ENCODE measurements at places on chromosomes 16 and 17. TPM values are rescaled to one million over a fixed set of nuclear protein-coding genes. Genes with fewer than 3 reads are reported as not detected.

DNA sequence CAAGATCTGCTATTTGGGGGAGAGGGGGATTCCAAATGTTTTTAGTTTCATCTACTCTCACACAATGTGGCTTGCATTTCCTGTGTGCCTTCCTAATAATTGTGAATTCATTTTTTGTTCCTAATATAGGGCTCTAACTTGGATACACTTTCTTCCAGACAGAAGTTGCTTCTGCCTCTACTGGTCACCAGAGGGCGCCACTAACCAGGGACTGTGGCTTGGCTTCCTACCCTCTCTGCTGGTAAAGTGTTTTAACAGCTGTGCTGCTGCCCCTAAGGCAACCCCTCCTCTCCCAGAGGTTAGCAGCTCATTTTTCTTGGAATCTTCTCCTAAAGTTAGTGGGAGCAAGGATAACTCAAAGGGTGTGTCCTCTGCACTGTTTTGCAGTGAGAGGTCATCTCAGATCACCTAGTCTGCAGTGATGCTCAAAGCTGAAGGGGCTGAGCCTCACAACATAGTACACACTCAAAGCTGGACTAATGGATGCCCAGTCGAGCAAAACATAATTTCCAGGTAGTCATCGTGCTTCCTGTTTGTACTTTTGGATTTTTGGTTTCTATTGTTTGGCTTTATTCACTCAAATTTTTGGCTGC, 5.0 kb upstream of the PRSS54 start:
- H3K27ac ChIP-seq, result no peak overlapping the region
- H3K4me3 ChIP-seq, result no peak overlapping the region
- no peaks in the 10 kb centered on the region for H3K36me3 ChIP-seq

GRCh38 chr16:4775005-4775404, 8.0 kb upstream of the ZNF500 start:
- H3K36me3 ChIP-seq, result no peaks in the 10 kb centered on the region
- no peaks in the 10 kb centered on the region for H3K4me1 ChIP-seq
- no peak for DNase-seq
- no peak overlapping the region for H3K27ac ChIP-seq

DNA sequence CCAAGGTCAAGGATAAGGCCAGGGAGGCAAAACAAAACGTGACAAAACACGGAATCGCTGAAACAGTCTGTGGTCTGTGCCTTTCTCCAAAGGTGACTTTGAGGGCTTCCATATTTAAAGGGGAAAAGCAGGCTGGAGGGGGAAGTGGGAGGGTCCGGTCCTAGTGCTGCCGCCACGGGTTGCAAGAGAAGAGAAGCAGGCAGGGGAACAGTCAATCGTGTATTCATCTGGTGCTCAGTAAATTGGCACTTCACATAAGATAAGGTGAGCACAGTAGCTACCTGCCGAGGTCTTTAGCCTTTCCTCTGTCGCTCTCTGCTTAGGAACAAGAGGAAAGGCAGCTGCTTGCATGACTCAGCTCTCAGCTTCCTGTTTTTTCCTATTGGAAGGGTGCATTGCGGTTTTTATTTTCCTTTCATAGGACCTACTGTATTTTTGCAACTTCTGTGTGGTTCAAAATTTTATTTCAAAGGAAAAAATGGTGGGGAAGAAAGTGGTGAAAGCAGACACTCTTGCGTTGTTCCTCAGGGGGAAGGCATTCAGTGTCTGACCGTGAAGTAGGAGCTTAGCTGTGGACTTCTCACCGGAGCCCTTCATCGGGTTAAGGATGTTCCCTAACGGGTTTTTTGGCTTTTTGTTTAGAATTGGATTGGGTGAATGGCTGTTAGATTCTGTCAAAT, 7.1 kb upstream of the LGALS3BP start:
- H3K27ac ChIP-seq, result no peak overlapping the region
- DNase-seq, result no peak
- no peaks in the 10 kb centered on the region for H3K36me3 ChIP-seq
- H3K4me1 ChIP-seq, result peaks cover 14% of the 10 kb centered on the region
- no peak overlapping the region for H3K4me3 ChIP-seq

DNA sequence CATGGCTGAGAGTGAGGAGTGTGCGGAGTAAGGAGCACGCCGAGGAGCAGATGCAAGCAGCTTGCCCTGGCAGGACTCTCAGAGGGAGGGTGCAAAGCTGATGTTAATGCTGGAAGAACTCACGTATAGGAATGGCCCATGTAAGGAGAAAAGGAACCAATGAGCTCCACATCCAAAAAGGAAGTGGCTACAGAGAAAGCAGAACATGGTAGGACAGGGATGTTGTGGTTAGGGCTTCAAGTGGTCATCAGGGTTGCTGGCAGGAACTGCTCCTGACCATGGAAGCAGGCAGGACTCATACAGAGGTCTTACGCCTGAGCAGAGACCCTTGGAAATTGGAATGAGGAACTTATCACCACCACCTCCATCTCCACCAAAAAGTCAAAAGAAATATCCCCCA, 5.2 kb downstream of the MYO1D start:
- no peak overlapping the region for H3K4me3 ChIP-seq
- no peak for DNase-seq
- no peak overlapping the region for H3K27ac ChIP-seq
- H3K4me1 ChIP-seq, result peaks cover 21% of the 10 kb centered on the region
- H3K27me3 ChIP-seq, result no peaks in the 10 kb centered on the region

DNA sequence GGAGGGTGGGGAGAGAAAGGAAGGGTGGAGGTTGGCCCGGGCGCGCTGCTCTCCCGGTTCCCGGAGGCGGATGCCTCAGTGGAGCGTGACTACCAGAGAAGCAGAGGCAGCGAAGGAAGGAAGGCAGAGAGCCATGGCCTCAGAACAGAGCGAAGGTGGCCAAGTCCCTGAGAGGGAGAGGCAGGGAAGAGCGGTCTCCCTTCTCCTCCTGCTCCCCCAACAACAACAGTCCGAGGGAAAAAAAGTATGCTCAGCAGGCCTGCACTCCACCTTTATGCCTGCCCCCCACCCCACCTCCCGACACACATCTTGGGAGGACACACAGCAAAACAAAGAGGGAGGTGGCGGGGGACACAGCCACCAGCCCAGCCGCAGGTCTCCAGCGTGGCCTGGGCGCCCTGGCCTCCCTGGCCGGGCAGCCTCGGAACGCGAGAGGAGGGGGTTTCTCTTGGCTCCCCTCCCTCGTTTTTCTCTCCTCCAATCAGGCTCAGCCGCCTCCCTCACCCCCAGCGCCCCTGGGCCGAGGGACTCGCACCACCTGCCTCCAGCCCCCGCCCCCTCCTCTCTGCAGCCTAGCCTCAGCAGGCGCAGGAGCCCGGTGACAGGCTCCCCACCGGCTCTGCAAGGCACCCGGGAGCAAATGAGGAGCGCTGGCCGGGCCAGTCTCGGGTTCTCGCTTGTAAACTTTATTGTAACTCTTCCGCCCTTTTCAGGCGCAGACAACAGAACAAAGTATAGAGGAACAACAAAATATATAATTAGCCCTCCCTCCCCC, 1.1 kb upstream of the HOXB7 start:
- peak overlapping the region; percentile 95 for H3K4me3 ChIP-seq
- peaks cover 5% of the 10 kb centered on the region for H3K36me3 ChIP-seq
- peaks cover 36% of the 10 kb centered on the region for H3K4me1 ChIP-seq
- DNase-seq, result no peak
- no peak overlapping the region for H3K27ac ChIP-seq

- peaks cover 3% of the 10 kb centered on the region for H3K36me3 ChIP-seq
- no peak overlapping the region for H3K4me3 ChIP-seq
- H3K27me3 ChIP-seq, result peaks cover 18% of the 10 kb centered on the region
- DNase-seq, result no peak
- H3K27ac ChIP-seq, result no peak overlapping the region
- peaks cover 2% of the 10 kb centered on the region for H3K4me1 ChIP-seq
Measured at GRCh38 chr17:1323336-1323735, 43.9 kb downstream of the TRARG1 start.

DNA sequence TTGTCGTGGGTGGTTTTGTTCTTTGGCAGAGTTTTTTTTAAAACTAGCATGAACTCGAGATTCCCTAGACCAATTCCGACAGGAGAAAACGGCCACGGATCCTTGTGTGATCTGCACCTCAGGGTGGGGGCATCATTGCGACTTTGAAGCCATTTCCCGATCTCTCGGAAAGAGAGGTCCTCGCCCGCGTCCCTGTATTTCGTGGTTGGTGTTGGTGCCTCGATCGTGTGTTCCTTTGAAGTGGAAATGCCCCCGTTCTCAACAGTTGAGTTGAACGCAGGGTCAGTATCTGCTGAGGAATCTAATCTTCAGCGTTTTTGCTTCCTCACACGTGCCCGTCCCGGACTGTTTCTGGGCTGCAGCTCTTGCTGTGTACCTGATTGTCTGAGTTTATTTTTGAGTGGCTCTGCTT, 1.1 kb downstream of the CRAMP1 start:
- H3K36me3 ChIP-seq, result no peaks in the 10 kb centered on the region
- DNase-seq, result no peak
- peak overlapping the region; percentile 77 for H3K27ac ChIP-seq
- no peaks in the 10 kb centered on the region for H3K27me3 ChIP-seq
- peaks cover 19% of the 10 kb centered on the region for H3K4me1 ChIP-seq

DNA sequence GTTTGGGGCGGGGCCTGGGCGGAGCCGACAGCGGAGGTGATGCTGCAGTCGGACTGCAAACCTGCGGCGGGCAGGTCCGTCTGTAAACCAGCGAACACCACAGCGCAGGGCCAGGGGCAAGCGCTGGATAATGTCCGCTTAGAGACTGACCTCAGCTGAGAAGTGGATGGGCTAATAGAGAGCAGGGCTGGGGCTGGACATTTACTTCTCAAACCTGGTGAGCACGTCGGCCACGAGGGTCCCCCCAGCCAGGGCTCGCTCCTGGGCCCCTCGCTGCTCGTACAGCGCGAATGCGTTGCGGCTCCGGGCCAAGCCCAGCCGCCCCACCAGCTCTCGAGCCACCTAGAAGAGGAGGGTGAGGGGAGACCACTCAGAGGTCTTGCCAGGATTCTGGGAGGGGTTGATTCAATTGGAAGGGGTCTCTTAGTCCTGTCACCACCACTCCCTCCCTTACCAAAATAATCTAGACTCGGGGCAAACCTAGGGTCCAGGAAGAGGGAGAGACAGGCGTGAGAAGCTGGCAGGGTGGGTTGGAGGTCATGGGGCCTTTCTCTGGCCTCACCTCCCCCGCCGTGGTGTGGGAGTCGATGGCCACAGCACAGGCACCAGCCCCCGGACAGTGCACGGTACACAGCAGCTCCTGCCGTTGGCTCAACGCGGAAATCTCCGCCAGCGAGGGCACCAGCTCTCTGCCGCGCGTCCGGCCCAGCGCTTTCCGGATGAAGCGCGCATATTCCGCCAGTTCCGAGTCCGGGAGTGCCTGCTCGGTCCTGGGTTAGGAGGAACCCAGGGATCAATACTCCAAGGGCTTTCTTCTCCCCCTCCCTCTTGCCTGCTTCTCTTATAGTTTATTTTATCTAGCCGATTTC, 5.8 kb downstream of the PLEKHH3 start:
- peaks cover 18% of the 10 kb centered on the region for H3K27me3 ChIP-seq
- DNase-seq, result no peak
- no peak overlapping the region for H3K27ac ChIP-seq
- peaks cover 20% of the 10 kb centered on the region for H3K4me1 ChIP-seq

DNA sequence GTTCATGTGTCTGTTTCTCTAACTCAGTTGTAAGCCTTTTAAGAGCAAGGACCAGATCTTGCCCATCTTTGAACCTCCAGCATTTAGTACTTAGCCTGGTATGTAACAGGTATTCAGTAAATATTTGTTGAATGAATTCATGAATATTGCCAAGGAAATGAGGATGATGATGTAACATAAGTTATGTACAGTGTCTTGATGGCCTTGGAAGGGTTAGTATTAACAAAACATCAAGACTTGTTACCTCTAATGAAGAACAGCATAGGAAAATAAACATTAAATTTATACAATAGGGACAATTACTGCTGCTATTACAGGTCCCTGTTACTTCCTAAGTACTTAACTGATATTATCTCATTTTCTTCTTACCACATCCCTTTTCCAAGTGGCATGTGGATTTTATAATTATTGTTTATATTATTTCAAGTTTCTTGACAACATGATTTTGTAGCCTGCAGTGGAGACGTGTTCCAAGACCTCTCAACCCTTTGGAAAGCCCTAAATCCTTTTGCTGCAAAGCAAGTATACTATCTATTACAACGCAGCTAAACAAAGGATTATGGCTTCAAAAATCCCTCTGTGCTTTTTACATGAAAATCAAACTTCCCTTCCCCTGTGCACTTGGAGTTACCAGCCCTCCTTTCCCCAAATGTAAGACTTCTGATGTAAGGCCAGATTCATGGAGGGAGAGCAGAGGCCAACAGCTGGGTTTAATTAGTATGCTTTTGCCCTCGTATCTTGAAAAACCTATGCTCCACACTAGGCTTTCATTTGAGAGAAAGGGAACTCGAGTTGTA, 77.4 kb upstream of the SMIM36 start:
- no peaks in the 10 kb centered on the region for H3K36me3 ChIP-seq
- no peak overlapping the region for H3K4me3 ChIP-seq
- DNase-seq, result no peak
- H3K27ac ChIP-seq, result no peak overlapping the region

DNA sequence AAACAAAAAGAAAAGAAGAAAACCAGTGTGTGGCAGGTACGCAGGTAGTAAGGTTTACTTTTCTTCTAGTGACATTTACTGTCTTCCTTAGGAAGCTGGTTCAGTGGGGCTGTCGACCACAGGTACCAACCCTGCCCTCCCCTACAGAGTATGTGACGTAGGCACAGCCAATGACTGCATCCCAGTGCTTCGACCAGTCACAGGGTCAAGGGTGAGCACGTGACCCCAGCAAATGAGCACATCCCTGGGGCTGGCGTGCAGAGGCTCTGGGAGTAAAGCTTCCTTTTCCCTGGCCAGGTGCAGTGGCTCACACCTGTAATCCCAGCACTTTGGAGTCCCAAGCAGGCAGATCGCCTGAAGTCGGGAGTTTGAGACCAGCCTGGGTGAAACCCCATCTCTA, 38.9 kb upstream of the PLCG2 start:
- H3K4me3 ChIP-seq, result no peak overlapping the region
- no peak for DNase-seq
- no peak overlapping the region for H3K27ac ChIP-seq
- peaks cover 9% of the 10 kb centered on the region for H3K27me3 ChIP-seq

- H3K27ac ChIP-seq, result no peak overlapping the region
- peaks cover 5% of the 10 kb centered on the region for H3K27me3 ChIP-seq
Measured at GRCh38 chr16:68704232-68704867, 32.7 kb upstream of the CDH1 start.

DNA sequence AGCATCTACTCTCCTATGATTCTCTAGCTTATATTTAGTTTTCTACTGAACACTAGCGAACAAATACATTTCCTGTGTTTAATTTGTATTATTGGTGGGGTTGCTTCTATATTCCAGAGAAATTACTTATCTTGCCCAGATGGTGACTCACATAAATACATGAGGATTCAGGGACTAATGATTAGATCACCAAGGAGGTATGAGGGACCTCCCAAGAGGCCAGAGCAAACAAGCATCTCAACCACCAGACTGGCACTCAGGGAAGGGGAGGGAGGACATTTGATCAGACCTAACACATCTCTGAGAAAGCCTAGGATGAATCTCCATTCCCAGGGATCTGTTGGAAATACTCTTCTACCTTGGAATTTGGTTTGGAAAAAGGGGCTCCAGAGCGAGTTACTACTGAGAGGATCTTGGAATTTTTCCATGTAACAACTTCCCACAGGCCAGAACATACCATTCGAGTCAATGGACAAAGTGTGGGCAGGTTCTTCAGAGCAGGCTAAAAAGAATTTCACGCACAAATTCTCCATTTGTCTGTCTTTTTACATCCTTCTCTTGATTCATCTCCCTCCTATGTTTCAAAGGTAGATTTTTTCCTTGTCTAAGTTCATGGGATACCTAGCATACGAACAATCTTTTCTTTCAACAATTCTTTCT, 262.6 kb upstream of the MYOCD start:
- no peak overlapping the region for H3K27ac ChIP-seq
- H3K4me3 ChIP-seq, result no peak overlapping the region
- no peaks in the 10 kb centered on the region for H3K27me3 ChIP-seq
- H3K4me1 ChIP-seq, result no peaks in the 10 kb centered on the region
- no peak for DNase-seq
- H3K36me3 ChIP-seq, result no peaks in the 10 kb centered on the region

The SEZ6L2 gene
- total RNA-seq, result not detected

The TNFRSF13B gene
- 1.1 TPM for total RNA-seq

The IL34 gene
- total RNA-seq, result not detected

The TNRC6C gene
- 64.4 TPM for total RNA-seq

Data from T-helper 17 cell (primary cell).